ENCODE measurements at places on chromosomes 13 and 19.
A peak's percentile ranks its signal among the peaks of the same experiment; 100 is the strongest.

GRCh38 chr13:62357887-62358645 is 942.4 kb upstream of the PCDH20 start:
- DNase-seq, result no peak

DNA sequence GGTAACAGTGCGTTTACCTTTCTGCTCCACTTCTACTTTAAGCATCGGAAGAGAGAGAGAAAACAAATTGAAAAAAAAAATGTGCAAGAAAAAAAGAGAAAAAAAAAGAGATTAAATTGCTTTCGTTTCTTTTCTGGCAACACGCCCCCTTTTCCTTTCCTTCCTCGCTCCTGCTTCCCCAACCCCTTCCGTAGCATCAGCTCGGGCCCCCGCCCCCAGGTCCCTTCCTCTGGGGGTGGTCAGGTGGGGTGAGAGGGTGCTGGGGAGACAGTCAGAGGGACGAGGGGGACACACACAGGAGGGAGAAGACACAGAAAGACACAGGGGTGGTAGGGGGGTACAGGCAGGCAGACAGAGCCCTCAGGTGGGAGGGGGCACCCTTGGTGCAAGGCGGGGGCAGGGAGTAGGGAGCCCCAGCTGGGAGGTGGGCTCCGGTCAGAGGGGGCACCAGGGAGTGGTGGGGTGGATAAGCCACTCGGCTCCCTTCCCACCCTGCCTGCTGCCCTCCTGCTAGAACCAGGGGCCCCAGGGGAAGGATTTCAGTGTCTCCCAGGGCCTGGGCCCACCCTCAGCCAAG is 30.7 kb upstream of the ASF1B start:
- DNase-seq, result no peak

DNA sequence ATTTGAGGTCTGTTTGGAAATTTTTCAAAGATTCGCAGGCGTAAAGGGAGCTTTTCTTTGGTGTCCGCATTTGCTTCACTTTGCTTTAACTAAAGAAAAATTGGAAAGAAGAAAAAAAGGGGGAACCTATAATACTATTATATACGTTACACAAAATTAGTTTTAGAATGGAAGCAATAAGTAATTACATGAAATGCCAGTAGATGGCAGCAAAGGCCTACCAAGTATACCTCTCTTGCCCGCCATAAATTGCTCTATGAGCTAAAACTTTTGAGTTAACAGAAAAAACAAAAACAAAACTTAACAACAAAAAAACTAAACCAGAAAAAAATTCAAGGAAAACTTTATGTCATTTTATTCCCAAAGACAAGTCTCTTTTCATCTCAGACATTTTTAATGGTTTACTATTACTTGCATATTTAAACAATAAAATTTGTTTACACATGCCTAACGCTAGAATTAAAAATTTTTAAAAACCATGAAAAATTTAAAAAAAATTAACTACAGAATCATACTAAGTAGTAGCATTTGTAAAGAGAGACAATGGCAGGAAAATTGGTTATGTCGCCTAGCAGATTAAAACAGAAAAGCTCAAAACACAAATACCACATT is 271.4 kb downstream of the NALCN start:
- DNase-seq, result no peak

GRCh38 chr13:34611671-34612070 is 330.4 kb upstream of the NBEA start:
- DNase-seq, result no peak

DNA sequence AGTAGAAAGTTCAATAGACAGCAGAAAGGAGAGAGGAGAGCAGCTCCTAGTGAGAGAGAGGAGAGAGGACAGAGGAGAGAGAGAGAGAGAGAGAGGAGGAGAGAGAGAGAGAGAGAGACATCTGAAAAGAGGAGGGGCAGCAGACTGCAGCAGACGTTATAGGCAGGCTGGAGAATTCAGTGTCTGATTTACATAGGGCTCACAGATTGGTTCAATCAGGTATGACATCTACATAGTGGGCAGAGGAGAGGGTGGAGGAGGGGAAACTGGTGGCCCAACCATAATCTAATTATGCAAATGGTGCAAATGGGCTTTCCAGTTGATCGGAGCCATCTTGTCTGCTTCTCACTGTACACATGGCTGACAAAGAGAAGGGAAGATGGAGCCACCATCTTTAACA is 221.3 kb upstream of the TRPC4 start:
- no peak for DNase-seq

DNA sequence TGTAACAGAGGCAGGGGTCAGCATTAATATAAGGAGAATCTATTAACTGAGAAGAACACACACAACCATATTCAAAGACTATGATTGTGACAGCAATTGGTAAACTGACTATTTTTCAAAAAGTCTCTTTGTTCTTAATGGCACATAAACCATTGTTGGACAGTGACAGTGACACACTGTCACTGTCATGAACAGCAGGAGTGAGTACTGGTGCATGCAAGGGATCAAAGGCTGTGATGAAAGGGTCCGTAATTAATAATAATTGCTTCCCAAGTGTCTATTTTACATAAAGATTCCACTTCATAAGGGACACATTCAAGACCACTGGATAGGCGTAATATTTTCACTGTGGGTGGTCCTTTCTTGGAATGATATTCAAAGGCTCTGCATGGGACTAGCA is 50.7 kb downstream of the LHFPL6 start:
- no peak for DNase-seq

DNA sequence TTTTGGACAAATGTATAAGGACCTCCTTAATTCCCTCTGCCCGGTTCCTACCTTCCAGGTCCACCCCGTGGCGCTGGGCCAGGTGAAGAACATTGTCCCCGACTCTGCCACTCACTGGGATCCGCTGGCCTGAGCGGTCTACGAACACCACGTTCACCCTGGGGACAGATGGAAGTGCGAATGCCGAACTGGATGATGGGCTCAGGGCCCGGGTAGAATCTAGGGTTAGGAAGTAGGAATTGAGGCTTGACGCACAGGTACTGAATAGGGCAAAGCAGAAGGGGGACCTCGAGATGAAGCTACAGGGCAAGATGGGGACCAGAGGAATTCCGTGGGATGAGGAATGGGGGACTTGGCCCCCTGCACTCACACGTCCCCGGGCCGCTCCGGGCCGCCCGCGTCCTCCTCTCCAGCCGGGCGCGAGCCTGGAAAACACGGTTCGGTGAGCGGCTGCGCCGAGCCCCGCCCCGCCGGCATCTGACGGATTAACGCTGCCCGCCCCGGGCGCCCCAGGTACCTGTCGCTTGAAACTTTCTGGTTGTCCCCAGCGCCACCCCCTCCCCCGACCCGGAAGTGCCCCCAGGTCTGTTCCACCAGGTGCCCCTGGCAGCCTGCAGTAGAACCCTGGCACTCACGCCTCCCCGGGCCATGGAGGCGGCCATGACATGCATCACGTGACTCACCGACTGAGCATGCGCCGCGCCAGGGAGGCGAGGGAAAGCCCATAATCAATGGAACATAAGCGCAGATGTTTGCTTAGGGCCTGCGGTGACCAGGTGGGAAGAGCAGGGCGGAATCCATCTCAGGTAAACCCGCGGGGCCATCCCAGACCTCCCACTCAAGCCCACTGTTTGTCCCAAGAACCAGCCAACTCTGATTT is at the start of gene FDX2:
Gene FDX2, minus strand, starts transcription at position 681 of the 880 bp plus-strand sequence. Its CDS starts 19 bp downstream, at position 662.
- DNase-seq, result peak; percentile 90

All from stimulated activated CD4-positive, alpha-beta T cell treated with anti-CD3 and anti-CD28 coated beads, Interleukin-1b, Interleukin-23, amount 100 ng/mL, for 1 hour (primary cell).